T-helper 17 cell (primary cell): ENCODE measurements at places on chromosomes 4 and X. TPM values are rescaled to one million over a fixed set of nuclear protein-coding genes. Genes with fewer than 3 reads are reported as not detected.

MMRN1 gene
- 6.5 TPM for total RNA-seq

TMEM144 gene
- total RNA-seq: 0.50 TPM

CDKL2 gene
- 0.67 TPM for total RNA-seq

CTAG1A gene
- not detected for total RNA-seq
